SJSA1 (cell line): ENCODE measurements at places on chromosomes 11 and 22. TPM values are rescaled to one million over a fixed set of nuclear protein-coding genes. Genes with fewer than 3 reads are reported as not detected.

The LRRC55 gene
- not detected in 2 replicates for total RNA-seq

The DDI1 gene
- total RNA-seq, result not detected in 2 replicates

The TSSK2 gene
- total RNA-seq, result not detected in 2 replicates

DNA sequence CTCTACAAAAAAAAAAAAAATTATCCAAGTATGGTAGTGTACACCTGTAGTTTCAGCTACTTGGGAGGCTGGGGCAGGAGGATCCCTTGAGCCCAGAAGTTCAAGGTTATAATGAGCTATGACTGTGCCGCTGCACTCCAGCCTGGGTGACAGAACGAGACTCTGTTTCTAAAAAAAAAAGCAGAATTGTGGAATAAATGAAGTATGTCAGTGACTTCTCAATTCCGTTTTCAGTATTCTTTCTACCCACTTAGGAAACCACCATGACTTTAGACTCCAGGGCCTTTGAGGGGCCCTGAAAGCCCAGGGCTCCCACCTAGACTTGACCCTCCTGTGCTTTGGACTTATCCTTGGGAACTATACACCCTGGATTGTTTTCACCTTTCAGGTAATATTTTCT is 6.5 kb upstream of the NUP160 start:
- no peak for DNase-seq

GRCh38 chr11:626475-627307 is at the start of gene SCT:
Gene SCT, minus strand, starts transcription at chr11:627181. Its CDS starts 38 bp downstream, at chr11:627143.
- DNase-seq, result no peak

GRCh38 chr11:47060807-47061206 is 115.9 kb downstream of the ARFGAP2 start:
- DNase-seq, result no peak

- DNase-seq, result no peak
Measured at GRCh38 chr11:69695581-69695980, 8.2 kb downstream of the FGF19 start.

DNA sequence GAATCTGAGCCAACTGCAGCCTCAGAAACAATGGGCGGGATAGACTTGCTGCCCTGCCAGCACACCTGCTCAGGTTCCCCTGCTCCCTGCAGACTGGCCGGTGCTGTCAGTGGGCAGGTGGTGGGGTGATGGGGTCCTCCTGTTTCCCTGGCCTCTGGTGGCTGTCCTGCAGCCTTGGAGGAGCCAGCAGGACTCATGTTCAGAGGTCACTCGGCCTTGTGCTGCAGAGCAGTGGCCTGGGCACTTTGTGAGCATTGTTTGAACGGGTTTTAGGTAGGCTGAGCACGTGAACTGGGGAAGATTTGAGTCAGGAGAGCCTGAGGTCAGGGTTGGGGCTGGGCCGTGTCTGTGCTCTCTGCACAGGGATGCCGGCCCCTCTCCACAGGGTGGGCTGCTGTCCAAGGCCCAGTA is 17.6 kb downstream of the PPIL2 start:
- DNase-seq, result no peak

GRCh38 chr22:21861851-21862250 is 5.6 kb downstream of the MAPK1 start:
- no peak for DNase-seq

DNA sequence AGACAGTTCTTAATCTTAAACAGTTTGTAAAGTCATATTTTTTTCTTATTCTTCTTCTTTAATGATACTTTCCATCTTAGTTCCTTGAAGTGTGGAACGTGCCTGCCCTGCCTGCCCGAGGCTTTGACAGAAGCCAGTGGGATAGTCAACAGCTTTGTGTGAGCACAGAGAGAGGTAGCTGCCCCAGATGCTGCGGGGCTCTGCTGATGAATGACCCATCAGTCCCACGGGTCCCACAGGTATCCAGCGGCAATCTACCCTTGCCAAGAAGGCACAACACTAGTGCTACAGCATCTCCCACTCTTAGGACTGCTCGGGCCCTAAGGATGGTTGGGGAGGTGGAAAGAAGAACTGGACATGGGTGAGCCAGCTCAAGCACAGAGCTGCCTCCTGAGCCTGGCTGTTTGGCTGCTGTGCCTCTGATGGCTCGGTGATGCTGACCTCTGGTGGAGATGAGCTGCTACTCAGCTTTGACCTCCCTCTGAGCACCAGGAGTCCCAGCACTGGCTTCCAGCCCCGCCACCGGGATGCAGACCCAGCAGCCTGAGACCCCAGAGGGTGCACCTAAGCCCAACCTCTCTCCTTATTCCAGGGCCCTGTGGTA is 11.8 kb upstream of the APLNR start:
- peak; percentile 72 for DNase-seq

DNA sequence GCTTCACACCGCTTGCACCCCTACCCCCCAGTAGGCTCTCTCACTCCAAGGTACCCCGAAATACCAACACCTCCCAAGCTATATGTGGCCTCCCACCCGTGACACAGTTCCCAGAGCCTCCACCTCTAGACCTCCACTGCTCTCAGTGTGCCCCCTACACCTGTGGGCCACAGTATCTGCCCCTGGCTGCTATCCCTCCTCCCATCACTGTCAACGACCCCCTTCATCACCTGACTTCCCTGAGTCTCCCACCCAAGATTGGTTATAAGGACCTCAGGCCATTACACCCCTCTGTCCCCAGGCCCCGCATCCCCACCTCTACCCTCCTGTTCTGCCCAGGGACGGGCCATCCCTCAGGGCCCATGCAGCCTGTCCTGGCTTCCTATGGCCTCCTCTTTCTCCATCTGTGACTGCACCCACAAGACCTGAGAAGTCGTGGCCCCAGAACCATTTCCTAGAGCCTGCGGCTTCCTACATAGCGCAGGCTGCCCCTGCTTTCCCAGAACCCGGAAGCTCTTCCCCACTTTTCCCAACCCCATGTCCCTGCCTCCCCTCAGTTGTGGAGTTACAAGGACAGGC is 734 bp downstream of the ACR start:
- no peak for DNase-seq

DNA sequence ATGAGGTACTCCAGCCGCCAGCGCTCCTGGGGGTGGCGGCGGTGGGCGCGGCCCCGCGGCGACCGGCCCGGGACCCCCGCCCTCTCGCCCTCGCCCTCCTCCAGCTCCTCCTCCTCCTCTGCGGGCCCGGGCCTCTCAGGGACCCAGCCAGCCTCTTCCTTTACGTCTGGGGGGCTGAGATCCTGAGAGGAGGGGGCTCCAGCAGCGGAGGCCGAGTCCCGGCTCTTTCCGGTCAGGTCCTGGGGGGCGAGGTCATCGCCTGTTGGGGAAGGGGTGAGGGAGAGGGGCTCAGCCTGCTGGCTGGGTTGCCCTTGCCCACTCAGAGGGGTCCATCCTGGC is 4.3 kb downstream of the ZFTA start:
- DNase-seq, result no peak

DNA sequence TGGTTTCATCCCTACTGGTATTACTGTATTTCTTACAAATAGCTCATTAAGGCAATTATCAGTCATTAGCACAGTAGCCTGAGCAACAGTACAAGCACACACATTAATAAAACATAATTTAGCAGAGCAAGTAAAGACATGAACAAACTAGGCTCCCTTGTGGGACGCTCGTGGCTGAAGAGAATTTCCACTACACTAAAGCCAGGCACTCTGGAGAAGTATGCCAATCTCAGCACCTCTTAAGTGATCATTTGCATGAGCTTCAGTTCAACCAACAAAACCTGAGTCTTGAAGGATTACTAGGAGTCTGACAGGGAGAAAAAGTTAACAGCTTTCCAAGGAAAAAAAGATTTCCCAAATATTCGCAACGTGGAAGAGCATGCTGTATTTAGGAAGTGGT is 109.1 kb downstream of the LARGE1 start:
- no peak for DNase-seq

- DNase-seq, result no peak
Measured at GRCh38 chr11:27388001-27388400, 25.0 kb upstream of the CCDC34 start.

DNA sequence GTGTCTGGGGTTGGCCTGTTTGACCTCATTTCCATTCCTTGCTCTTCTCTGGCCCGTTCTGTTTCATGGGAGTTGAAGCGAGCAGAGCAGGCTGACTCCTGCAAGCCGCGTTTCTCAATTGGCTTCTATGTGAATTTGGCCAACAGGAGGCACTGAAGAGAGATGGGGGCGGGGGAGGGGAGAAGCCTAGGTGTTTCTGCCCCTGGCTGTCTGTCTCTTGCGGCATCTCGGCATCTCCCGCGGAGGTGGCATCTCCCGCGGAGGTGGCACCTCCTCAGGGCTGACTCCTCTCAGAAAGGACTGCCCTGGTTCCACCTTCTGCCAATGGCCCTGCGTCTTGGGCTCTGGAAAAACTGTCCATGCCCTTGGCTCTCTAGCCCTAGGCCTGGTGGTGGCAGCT is 125.6 kb upstream of the CSNK2A3 start:
- no peak for DNase-seq

GRCh38 chr11:90908074-90908473 is 685.2 kb upstream of the CHORDC1 start:
- no peak for DNase-seq

- DNase-seq, result no peak
Measured at GRCh38 chr11:11520231-11521015, 101.4 kb downstream of the GALNT18 start.

- DNase-seq, result no peak
Measured at GRCh38 chr11:88431675-88432341, 94.3 kb upstream of the CTSC start.

DNA sequence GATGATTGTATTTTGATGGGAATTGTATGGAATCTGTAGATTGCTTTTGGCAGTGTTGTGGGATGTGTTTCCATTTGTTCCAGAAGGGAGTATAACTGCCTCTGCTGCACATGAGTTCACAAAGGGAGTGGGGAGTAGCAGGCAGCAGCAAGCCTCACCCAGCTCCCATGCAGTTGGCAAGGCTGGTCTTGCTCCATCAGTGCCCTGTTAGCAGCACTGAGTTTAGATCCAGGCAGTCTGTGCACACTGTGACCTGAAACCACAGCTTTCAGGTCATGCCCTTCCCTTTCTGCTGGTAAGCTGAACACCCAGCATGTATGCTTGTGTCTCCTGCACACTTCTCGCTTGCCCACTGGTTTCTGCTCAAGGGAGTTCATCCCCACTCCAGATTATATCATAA is 3.7 kb upstream of the NUCB2 start:
- DNase-seq, result no peak
